HS-5 (cell line): ENCODE measurements at places on chromosomes 6 and 20.

DNA sequence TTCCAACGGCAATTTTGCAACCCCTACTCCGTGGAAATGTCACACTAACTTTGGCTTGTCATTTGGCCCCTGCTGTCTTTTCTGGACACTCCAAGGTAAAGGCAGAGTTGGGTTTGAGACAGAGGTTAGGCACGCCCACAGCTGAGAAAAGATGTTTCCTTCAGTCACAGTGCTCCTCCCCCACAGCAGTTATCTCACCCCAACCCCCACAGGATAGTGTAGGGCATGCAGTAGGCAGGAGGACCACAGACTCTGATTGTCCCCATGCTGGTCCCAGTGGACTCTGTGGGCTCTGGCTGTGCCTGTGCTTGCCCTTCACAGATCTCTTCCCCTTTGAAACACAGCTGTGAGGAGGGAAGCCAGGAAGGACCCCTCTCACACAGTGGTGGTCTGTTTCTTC, 124.0 kb upstream of the CARMIL1 start:
- DNase-seq = no peak

DNA sequence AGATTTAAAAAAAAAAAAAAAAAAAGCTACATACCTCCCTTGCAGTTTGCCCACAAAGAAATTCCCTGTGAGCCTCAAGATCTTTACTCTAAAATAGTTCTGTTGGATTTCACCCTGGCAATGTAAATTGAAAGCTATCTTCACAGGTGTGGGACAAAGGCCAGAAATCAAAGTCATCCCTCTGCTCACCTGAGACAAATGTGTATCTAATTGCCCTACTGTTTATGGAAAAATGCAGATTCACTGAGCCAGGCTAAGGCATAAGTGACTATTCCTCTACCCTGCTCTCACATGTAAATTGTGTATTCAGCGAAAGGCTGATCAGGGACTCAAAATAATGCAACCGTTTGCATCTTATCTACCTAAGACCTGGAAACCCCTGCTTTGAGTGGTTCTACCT, 98.5 kb upstream of the SHLD1 start:
- no peak for DNase-seq

DNA sequence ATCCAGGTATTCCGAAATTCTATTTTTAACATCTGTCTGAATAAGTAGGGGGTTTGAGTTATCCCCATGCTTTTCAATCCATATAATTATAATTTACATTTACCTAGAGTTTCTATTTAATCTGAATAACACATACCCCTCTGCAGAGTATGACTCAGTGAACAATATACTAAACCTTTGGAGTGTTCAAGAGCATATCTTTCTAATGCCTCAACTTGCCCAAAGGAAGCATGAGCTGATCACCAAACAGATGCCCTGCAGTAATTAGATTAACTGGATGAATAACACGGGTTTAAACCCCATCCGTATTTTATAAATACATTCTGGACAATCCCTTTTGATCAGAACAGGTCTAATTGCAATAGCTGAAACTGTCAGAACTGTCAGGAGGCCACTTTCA, 897.1 kb downstream of the TFAP2A start:
- no peak for DNase-seq

- no peak for DNase-seq
These were observed 148.8 kb downstream of the QKI start for GRCh38 chr6:163563318-163563717.

DNA sequence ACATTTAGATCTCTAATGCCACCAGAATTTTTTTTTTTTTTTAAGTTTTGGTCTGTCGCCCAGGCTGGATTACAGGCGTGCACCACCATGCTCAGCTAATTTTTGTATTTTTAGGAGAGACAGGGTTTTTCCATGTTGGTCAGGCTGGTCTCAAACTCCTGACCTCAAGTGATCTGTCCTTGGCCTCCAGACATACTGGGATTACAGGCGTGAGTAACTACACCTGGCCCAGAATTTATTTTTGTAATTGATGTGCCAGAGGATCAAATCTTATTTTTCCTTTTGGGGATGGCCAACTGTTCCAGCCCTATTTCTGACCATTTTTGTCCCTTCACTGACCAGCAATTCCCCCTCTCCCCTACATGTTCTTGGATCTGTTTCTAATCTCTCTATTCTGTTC, 18.0 kb upstream of the MYMX start:
- DNase-seq = no peak

DNA sequence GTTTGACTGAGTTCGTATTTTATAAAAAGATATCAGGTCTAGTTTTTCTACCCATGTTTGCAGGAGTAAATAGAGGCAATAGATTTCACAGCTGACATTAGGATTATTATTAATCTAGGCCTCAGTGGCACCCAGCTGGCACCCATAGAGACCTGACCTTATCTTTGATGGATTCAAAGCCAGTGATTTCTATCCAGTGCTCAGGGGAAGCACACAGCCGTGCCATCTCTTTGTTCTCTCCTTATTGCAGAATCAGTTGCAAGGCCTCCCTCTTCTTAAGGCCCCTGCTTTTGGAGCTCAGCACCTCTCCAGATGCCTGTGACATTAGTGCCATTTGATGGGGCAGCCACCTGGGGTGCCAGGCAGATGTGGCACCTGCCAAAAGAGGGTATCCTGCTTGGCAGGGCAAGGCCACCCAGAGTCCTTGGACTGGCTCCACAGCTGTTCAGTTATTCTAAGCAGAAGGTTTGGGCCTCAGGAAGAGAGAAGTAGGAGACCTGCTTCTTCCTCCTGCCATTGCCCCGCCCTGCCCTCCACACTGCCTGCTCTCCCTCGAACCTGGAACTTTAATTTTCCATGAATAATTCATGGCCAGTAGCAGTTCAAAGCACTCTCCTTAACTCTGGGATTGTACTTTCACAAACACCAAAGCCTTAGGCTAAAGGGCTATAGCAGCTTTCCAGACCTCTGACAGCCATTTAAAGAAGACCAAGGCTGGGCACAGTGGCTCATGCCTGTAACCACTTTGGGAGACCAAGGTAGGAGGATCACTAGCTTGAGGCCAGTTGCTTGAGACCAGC, 206.3 kb downstream of the ZDHHC14 start:
- DNase-seq = no peak

DNA sequence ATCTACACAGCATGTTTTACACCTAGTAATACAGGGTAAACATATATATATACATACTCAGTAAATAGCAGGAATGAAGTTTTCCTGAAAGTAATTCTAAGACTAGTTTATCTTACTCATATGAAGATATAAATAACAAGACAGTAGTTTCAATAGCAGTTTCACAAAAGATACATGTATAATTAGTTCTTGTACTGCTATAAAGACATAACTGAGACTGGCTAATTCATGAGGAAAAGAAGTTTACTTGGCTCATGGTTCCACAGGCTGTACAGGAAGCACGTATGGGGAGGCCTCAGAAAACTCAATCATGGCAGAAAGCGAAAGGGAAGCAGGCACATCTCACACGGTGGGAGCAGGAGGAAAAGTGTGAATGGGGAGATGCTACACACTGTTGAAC, 16.9 kb downstream of the RARS2 start:
- no peak for DNase-seq

- DNase-seq = no peak
These were observed 5.3 kb upstream of the ADGRF5 start for GRCh38 chr6:46927066-46927465.
